Bone marrow (tissue), 2 donors: ENCODE measurements at places on chromosomes 5 and 9.

- no peak for DNase-seq
Measured at GRCh38 chr9:107215381-107215780, 67.7 kb upstream of the RAD23B start.

DNA sequence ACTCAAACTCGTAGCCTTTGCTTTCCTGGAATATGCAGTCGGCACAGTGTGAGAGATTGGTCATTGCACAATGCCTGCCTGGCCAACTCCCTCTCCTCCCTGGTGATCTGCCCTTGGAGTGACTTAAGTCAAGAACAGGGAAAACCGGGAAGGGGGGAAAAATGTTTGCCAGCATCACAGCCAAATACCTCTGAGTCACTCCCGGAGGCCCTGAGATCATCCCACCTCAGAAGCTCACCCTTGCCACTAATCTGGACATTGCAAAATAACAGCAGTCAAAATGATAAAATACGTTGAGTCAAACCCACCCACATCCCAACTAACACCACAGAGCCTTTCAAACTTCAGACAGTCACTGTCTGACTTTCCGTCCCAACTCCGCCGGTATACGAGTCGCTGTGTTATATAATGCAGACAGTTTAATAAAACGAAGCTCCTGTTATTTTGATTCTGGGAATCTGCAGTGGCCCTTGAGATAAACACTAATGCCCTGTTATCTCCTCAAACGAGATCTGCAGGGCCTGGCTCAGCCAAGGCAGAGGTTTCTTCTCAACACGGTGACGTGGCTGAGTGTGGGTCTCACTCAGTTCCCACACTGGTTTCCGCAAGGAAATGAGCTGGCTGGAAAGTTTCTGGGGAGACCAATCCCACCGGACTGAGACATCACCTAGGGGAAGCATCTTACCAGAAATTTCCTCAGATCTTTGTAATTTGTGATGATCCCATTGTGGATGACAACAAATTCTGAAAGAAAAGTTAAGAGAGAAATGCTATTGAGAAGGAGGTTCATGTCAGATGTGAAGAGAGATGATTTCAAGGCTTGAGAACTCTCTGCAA is 22.1 kb downstream of the GFPT2 start:
- DNase-seq = no peak

DNA sequence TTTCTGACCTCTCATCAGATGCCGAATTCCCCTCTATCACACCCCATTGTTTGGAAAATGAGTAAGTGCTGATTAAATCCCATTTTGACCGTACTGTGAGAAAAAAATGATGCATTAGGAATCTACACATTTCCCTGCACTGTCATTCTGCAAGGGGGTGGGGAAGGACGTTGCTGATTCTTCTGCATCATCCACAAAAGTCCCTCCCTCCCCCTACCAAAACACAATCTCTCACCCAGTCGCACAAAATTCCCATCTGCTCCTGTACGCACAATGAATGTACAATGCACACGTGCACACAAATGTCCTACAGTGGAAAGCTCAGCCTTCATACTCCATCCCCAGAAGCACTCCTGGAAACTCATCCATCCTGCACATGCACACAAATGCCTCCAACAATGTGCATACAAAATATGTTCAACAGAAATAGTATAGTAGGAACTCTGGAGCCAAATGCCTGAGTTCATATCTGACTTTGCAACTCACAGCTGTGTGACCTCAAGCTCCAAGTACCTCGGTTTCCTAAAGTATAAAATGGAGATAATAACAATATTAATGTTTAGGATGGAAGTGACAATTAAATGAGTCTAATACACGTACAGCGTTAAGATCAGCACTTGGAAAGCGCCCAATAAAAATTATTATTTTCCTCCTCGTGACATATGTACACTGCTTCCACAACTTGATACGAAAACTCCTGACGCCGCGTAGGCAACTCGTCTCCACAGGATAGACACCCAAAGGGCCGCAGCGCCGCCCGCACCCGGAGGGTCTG is 809 bp downstream of the TNIP1 start:
- no peak for DNase-seq

DNA sequence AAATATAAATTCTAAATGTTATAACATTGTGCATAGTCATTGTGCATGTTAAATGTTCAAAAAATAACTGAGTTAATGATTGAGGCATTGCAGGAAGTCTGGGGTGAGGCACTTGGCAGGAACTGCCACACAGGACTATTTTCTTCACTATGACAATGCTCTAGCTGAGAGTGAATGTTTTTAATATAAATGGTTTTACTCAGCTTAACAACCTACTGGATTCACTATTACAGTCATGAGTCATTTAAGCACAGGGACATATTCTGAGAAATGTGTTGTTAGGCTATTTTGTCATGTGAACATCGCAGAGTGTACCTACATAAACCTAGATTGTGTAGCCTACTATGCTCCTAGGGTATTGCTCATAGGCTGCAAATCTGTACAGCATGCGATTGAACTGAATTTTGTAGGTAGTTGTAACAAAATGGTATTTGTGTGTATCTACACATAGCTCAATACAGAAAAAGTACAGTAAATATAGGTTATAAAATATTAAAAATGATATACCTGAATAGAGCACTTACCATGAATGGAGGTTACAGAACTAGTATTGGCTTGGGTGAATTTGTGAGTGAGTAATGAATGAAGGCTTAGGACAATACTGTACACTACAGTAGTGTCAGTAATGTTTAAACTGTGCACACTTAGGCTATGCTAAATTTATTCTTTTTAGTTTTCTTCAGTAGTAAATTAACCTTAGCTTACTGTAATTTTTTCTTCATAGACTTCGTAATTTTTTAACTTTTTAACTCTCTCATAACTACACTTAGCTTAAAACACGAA is 346.1 kb upstream of the PTGER4 start:
- DNase-seq = no peak

GRCh38 chr5:177456976-177457851 is 10.6 kb downstream of the PRR7 start:
- DNase-seq = peak; percentile 26

- DNase-seq = no peak
Measured at GRCh38 chr9:107361816-107362215, 78.7 kb downstream of the RAD23B start.

- peak; percentile 83 for DNase-seq
Measured at GRCh38 chr5:55994998-55995914, 493 bp upstream of the IL6ST start.

- DNase-seq = no peak
Measured at GRCh38 chr9:116232424-116233159, 79.0 kb downstream of the PAPPA start.

GRCh38 chr5:178107756-178108310 is 5.5 kb upstream of the N4BP3 start:
- DNase-seq = no peak

GRCh38 chr9:120308495-120308894 is 271.5 kb downstream of the CDK5RAP2 start:
- no peak for DNase-seq

GRCh38 chr9:3879726-3880505 is 354.1 kb upstream of the RFX3 start:
- no peak for DNase-seq

DNA sequence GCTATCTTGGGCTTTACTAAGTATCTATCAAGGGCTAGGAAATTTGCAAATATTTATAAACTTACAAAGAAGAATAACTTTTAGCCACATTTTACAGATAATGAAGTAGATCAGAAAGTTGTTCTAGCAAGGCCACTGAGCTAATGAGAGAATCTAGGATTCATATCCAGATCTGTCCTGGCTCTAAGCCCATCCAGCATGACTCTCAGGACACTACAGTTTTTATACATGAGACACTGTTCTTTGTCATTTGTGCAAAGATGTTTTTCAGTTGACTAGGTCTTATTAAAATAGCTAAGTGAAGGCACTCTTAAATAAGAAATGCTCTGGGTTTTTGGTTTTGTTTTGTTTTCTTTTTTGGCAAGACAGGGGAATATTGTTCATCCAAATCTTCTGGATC is 273.1 kb downstream of the GABRB2 start:
- no peak for DNase-seq

DNA sequence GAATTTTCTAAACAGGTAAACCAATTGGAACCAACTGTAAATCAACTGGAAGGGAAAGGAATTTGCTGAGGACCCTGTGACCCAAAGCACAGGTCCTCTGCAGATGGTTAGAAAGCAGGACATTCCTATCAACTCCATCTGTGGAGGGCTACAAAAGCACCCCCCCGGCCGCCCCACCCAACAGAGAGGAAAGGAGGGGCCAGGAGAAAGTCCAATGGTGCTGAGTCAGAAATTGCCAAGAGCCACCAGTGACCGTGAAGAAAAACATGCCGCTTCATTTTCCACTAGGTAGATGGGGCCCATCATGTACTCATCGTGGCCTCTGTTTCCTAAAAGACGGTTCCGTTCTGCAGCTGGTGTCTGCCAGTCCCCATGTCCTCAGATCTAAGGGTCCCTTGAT is 66.3 kb downstream of the RAPGEF1 start:
- DNase-seq = no peak

DNA sequence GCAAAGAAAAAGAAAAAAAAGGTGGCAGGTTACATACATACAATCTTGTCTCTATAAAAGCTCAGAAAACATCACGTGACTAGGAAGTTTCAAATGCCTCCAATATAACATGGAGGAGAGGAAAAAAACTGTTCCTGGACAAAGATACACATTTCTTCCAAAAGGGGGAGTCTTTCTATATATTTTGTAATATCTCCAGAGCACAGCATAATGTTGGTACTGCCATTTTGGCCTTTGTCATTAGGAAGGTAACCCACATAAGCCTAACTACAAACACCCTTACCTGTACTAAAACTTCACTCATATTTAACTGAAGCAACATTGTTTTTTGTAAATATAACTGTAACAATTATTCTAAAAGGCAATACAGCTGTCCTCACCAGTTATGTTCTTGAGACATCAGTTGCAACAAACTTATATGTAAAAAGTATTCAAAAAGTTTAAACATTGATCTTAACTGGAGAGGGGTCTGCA is 1.2 kb upstream of the BTF3 start:
- DNase-seq = no peak

DNA sequence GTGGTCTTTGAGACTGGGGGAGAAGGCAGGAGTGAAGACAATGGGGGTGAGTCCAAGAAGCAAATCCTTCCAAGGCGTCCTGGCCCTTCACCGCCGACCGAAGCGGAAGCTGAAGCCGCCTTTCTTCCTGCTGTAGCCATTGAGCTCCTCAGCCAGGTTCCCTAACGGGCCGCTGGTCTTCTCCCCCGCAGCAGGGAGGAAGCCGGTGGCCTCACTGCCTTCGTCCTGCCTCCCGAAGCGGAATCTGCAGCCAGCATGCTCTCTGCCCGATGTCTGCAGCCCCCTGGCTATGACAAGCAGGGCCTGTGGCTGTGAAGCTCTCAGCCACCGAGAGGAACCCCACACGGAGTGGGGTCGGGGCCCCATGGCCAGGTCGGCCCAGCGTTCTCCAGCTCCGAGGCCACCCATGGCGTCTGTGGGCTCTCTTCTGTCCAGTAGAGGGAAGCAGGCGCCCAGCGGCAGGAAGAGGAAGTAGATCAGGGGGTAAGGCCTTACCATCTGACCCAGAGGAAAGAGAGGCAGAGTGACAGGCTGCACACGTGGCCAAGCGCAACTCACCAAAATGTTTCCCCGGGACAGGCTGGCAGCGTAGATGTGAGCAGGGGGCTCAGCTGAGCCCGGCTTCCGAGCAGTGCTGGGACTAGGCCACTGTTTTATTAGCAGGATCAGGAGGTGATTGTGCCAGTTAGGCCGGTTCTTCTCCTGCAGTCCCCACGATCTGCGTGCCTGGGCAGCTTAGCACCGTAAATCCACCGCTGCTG is 3.1 kb downstream of the QRFP start:
- DNase-seq = peak; percentile 36

DNA sequence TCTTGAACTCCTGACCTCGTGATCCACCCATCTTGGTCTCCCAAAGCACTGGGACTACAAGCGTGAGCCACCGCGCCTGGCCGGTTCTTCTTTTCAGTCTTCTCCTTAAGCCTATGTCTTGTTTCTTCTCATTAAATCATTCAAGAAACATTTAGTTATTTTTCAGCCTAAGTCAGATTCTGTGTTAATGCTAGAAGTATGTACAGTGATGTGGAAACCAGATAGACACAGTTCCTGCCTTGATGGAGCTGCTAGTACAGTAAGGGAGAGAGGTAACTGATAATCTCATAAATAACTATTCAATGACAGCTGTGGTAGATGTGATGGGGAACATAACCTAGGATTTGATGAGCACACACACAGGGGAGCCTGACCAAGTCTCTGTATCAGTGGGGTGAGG is 46.3 kb upstream of the NR3C1 start:
- DNase-seq = no peak

DNA sequence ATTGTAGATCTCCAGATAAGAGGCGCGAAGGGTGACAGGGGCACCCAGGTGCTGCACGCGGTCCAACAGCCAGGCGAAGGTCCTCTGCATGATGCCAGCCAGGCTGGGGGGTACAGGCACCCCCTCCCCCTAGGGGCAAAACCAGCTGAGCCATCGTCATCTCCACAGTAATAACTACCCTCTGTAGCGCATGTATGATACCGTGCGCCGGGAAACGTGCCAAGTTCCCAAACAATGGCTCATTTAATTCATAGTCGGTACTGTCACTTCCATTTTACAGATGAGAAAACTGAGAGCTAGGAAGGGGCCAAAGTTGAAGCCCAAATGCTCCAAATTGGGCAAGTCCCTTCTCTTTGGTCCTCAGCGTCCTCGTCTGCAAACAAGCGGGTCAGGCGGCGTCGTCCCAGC is 1.5 kb downstream of the KIF12 start:
- DNase-seq = no peak

GRCh38 chr5:17897776-17898175 is 263.5 kb downstream of the TAF11L14 start:
- no peak for DNase-seq
